ENCODE measurements at places on chromosomes 2 and 18.

- DNase-seq, result no peak
These were observed 69.8 kb upstream of the EPB41L5 start for GRCh38 chr2:119943058-119943457.

GRCh38 chr2:120766470-120767351, 31.0 kb downstream of the GLI2 start:
- no peak for DNase-seq

DNA sequence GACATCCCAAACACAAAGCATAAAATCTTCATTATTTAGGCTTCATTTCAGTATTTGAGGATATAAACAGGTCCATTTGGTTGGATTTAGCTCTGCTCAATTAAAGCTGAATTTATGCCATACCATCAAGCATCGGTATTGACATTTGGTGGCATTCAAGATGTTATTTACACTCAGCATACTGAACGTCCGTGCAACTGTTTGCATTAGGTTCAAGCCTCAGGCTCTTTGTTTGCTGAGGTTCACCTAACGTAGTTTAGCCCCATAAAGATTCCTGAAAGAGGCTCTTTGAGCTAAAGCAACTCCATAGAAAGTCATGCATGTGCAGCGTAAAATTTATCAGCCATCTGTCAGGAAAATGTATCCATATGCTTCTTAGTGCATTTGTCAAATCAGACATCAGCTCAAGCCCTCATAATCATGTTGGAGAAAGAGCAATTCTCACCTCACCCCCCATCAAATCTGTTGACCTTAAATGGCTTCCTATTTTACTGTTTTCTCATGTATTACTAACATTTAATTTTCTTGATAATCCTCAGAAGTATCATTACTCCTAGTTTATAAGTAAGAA, 366.9 kb downstream of the EPHA4 start:
- DNase-seq, result no peak

DNA sequence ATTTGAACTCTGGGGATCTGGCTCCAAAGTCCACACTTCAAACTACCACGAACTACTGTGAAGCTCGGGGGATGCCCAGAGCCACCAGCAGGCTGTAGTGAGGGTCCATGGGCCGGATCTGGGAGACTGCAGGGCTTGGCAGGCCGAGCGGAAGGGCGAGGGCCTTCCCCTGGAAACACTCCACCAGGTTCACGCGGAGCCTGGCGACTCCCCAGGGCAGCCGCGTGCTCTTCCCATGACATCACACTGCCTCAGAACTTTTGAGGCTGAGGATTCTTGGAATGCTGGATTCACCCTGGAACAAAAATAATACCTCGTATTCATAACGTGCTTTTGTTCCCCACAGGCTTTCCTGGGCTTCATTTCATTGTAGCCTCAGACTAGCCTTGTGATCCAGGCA, 201.0 kb downstream of the SMAD7 start:
- no peak for DNase-seq

DNA sequence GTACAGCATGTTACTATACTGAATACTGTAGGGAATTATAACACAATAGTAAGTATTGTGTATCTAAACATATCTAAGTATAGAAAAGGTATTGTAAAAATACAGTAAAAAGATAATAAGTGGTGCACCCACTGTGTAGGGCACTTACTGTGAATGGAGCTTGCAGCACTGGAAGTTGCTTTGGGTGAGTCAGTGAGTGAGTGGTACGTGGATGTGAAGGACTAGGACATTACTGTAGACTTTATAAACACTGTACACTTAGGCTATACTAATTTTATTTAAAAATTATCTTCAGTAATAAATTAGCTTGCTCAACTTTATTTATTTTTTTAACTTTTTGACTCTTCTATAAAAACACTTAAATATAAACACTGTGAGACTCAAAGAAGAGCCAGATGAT, 82.6 kb downstream of the MTA3 start:
- DNase-seq, result no peak

DNA sequence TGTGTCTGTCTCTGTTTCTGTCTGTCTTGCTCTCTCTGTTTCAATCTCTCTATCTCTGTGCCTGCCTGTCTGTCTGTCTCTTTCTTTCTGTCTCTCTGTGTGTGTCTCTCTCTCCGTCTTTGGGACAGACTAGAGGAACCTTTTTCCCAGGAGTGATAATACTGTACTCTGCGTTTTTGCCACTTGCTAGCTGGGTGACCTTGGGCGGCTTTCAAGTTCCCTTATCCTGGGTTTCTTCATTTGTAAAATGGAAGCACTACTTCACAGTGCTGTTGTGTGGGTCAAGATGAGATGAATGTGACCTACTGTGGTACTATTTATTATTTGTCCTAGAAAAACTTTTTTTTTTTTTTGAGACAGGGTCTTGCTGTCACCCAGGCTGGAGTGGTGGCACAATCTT, 42.4 kb downstream of the HPCAL1 start:
- no peak for DNase-seq

DNA sequence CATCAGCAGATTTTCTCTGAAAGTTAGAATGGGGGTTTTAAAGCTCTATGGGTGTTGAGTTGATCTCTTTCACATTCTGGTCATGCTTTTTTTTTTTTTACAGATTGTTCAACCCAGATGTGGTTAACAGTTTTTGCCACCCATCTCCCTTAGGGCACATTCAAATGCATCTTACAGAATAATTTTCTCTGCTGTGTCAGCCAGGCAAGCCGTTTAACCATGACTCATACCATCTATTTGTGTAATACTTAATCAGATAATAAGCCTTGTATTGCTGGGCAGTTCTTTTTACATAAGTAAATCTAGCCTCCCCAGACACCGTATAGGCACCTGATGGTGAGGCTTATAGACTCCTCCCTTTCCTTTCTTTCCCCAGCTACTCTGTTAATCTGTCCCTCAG, 62.0 kb downstream of the TGIF1 start:
- peak; percentile 28 for DNase-seq

- no peak for DNase-seq
These were observed 537.9 kb upstream of the LRATD1 start for GRCh38 chr2:14094592-14094991.
